ENCODE measurements at places on chromosomes 16 and 17.

DNA sequence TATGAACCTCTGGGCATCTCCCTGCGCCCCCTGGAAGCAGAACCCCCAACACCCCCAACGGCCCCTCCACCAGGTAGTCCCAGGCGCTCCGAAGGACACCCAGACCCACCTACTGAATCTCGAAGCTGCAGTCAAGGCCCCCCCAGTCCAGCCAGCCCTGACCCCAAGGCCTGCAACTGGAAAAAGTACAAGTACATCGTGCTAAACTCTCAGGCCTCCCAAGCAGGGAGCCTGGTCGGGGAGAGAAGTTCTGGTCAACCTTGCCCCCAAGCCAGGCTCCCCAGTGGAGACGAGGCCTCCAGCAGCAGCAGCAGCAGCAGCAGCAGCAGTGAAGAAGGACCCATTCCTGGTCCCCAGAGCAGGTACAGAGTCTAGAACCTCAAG lies 1.5 kb downstream of the BCL6B start:
- no peak for DNase-seq

GRCh38 chr17:73256220-73256619 lies 5.5 kb downstream of the CPSF4L start:
- no peak for DNase-seq

GRCh38 chr16:24701521-24701951 lies 27.9 kb upstream of the TNRC6A start:
- no peak for DNase-seq

DNA sequence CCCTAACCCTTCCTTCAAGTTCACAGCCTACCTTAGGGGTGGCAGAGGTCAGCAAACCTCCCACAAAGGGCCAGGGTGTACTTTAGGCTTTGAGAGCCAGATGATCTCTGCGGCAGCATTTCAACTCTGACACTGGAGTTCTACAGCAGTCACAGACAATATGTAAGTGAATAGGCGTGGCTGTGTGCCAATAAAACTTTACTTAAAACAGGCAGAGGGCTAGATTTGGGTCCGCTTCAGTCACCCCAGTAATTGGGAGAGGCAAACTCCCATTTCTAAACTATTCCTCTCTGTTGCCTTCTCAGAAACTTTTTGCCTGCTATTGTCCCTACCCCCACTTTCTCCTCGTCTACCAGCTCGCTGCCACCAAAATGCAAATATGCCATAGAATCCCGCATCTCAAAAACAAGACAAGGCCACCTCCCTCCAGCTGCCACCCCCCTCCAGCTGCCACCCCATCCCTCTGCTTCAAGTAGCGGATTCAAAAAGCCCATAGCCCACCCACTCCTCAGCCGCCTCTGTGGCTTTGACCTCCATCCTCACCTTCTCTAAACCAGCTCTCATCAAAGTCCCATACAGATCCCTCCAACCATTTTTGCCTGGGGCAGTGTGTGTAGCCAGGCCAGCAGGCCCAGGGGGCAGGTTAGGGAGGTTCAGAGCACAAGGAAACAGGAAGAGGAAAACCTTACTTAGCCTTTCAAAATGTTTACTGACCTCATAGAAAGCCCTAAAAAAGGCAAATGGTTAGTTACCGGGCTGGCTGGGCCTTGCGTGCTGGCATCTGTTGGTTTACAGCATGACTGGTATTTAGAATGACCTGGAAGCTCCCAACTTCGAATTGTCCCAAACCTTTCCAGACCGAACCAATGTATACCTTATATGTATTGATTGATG lies 19.9 kb upstream of the DNAH17 start:
- no peak for DNase-seq

DNA sequence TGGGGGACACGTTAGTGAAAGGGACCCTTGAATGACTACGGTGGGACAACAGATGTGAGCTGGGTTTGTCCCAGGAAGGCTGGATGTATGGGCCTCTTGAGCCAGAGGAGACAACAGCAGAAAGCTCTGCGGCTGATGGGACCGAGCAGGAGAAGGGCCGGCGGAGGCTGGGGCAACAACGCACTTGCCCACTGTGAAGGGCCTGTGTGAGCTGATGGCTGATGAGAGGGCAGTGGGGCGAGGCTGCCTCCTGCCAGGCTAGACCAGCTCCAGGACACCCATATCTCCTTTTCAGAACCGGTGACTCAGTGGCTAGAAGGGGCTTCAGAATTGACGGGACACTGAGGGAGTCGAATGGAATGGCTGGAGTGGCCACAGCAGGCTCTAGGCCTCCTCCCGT lies 250.1 kb downstream of the SEC14L1 start:
- DNase-seq: no peak
